ENCODE measurements at places on chromosomes 1 and 21. TPM values are rescaled to one million over a fixed set of nuclear protein-coding genes. Genes with fewer than 3 reads are reported as not detected.

The TSTD1 gene
- 76.2 TPM for total RNA-seq

The GBP6 gene
- under 0.01 TPM for total RNA-seq

The ZC3H12A gene
- 21.3 TPM for total RNA-seq

The KLHDC9 gene
- 2.4 TPM for total RNA-seq

The APCS gene
- total RNA-seq, result not detected

The RUNX3 gene
- 22.9 TPM for total RNA-seq

The ERG gene
- 89.1 TPM for total RNA-seq

The LHX4 gene
- under 0.01 TPM for total RNA-seq

The ST6GALNAC3 gene
- total RNA-seq, result under 0.01 TPM

Data from hematopoietic multipotent progenitor cell (in vitro differentiated cells).